ENCODE measurements at places on chromosomes 3 and 15.

GRCh38 chr15:60363087-60363549, 34.7 kb downstream of the ANXA2 start:
- no peak for DNase-seq

- no peak for DNase-seq
These were observed 5.0 kb upstream of the SGO1 start for GRCh38 chr3:20190991-20191390.

- no peak for DNase-seq
These were observed 179.2 kb downstream of the RORA start for GRCh38 chr15:61049934-61050333.

GRCh38 chr3:133663569-133664313, 2.0 kb upstream of the TOPBP1 start:
- no peak for DNase-seq

- no peak for DNase-seq
These were observed 23.1 kb downstream of the B3GALNT1 start for GRCh38 chr3:161082063-161082462.

DNA sequence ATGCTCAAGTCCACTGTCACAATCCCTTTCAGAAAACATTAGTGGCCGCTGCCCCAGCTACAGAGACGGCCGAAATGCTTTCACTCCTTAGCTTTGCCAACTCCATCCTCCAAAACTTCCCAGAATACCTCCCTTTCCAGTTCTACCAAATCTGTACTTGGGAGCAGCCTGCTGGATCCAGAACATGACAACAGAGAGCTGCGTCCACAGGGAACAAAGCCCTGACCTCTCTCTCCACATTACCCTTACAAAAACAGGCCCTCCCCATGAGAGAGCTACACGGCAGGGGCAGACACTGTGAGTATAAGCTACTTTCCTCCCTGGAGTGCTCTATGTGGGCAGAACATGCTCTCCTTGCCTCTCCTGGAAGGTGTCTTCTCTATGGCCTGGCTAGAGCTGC, 6.3 kb downstream of the RBM15B start:
- DNase-seq: peak; percentile 10

DNA sequence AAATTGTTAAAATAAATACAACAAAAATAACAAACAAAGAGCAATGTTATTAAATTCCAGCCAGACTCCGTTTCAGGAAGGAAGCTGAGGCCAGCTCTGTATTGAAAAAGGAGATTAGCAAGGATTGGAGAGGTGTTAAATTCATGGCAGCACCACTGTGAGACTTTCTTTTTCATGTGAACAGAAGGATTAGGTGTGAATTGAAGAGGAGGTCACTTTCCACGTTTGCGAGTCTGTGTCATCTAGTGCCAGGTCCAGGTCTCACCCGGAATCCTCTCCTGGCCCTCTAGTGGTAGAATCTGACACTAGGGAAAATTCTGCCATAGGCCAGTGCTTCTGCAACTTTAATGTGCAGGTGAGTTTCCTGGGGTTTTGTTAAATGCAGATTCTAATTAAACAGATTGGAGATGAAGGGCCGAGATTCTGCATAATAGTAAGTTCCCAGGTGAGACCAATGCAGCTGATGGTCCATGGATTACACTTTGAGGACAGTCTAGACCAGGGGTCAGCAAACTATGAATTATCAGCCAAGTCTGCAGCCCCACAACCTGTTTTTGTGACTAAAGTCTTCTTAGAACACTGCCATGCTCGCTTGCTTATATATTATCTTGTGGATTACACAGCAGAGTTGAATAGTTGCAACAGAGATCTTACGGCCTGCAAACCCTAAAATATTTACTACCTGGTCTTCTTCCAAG, 9.2 kb upstream of the SLC6A1 start:
- peak; percentile 52 for DNase-seq

- no peak for DNase-seq
These were observed 239.3 kb downstream of the DTWD1 start for GRCh38 chr15:49860101-49860500.

DNA sequence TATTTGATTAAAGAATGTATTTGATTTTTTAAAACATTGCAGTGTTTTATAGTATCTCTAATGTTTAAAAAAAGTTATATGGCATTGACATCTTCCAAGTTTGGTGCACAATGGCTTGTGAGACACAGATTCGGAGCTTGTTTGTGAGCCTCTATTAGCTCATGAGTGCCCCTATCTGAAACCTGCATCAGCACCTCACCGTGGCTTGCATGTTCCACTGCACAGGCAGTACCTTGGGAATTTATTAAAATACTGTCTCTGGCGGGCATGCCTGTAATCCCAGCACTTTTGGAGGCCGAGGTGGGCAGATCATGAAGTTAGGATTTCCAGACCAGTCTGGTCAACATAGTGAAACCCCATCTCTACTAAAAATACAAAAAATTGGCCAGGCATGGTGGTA, 6.8 kb upstream of the RTP2 start:
- DNase-seq: no peak

DNA sequence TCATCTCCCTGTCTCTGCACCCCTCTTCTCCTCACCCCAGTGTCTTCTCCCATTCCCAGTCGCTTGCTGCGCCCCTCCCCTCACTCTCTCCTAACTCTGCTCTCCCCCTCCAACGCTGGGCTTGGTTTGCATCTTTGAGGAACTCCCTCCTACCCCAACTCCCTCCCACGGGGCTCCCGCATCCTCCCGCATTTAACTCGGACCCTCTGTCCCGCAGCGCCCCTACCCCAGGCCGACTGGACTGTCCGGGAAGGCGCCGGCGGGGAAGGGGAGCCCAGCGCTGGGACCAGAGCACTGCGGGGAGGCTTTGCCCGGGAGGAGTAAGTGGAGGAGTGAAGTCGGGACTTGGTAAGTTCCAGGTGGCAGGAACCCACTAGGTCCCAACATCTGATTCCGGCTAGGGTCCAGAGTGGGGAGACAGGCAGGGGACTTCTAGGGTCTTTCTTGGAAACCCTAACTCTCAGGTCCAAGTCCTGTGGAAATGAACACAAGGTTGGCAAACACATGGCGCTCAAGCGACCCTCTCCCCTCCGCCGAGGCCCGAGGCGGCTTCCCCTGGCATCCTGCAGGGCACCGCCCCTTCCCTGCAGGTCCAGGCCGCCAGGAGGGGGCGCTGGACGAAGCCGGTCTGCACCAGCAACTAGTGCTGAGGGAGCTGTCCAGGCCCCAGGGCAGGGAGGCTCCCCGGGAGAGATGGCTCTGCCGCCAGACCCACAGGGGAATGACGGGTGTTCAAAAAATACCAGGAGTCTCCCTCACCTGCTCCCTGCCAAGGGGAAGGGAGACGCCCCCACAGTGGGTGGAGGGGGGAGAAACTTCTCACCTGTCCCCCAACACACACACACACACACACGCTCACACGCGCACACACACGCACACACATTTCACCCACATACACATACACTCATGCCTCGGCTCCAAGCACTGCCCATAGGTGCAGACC, 53.2 kb downstream of the LHFPL4 start:
- DNase-seq: peak; percentile 65

All from Peyer's patch (tissue), 4 donors.